Activated CD4-positive, alpha-beta T cell treated with anti-CD3 and anti-CD28 coated beads, Interleukin-2, amount 50 U/mL, for 4 hours (primary cell): ENCODE measurements at places on chromosomes 1 and 21.

DNA sequence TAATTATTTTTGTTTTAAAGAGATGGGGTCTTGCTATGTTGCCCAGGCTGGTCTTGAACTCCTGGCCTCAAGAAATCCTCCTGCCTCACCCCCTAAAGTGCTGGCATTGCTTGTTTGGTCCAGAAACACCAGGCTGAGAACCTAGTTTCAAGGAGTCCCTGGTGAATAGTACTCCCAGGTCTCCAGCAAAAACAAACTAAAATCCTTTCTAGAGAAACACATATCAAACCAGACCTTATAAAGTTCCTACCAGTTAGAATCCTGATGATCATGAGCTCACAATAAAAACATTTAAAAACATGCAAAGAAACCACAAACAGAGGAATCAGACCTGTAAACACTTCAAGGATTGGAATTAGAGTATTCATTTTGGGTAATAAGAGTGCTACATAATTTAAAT lies 34.4 kb upstream of the PADI1 start:
- no peak for DNase-seq

- DNase-seq: no peak
Observed at GRCh38 chr21:29377266-29377665, 78.5 kb downstream of the BACH1 start.

- DNase-seq: no peak
Observed at GRCh38 chr1:169768161-169768560, 26.5 kb downstream of the METTL18 start.

DNA sequence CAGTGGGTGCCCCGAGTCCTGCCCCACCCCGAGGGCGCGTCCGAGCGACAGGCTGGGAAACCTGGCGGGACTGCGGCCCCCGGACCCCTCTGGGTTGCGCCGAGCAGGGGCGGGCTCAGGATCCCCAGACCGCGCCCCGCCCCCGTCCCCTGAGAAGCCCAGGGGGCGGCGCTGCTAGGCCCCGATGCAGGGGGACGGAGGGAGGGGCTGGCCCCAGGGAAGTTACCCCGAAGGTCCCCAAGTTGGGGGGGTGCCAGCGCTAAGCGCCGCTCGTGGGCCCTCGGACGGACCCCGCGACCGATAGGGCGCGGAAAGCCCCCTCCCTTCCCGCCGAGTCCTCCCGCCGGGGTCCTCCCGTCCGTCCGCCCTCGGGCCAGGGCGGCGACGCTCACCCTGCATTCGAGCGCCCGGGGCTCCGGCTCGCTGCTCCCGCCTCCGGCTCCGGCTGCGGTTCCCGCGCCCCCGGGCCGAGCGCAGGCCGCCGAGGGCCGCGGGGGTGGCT lies 414 bp downstream of the GPR153 start:
- no peak for DNase-seq

GRCh38 chr1:23741609-23742008 lies 1.7 kb upstream of the ELOA start:
- no peak for DNase-seq

DNA sequence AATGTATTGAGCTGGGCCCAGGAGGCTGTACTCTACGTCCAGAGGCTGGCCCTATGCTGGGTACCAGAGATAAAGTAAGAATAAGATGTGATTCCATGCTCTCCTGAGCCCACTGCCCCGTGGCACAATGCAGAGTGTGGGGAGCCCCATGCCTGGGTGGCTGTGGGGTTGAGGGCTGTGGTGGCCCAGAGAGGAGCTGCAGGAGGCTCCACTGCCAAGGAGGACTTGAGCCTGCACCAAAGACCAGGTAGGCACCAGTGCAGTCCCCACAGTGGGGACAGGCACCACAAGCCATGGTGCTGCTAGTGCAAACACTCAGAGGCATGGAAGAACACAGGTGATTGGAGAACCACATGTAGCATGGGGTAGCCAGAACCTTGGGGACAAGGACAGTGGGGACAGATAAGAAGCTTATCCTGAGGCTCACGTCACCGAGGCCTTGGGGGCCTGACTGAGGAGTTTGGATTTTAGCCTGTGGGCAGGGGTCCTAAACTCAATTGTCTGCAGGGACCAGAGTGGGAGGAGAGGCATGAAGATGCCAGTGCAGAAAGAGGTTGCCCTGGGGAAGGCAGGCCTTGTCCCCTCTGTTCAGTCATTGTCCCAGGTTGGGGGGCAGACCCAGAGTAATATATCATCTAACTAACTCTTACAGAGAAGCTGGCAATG lies 21.9 kb upstream of the EPS8L3 start:
- DNase-seq: no peak

GRCh38 chr1:35929730-35930592 lies 944 bp upstream of the AGO3 start:
- DNase-seq: peak; percentile 29

GRCh38 chr1:206589206-206589605 lies 23.1 kb downstream of the EIF2D start:
- DNase-seq: no peak

- DNase-seq: no peak
Observed at GRCh38 chr1:169821500-169821899, 26.8 kb upstream of the METTL18 start.

DNA sequence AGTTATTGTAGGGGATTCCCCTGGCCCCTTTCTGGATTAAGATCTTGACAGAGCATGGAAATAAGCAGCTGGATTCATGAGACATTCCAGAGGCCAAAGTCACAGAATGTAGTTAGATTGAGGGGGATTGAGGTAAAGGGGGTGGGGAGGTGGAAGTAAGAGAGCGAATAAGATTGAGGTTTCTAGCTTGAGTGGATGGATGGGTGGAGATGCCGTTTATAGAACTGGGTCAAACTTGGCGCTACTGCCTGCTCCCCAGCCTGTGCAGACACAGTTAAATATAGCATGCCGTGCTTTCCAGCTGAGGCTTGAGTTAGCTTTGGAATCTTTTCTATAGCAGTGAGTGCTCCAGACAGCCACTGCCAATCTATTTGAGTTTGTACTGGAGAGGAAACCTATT lies 85.7 kb downstream of the DYRK1A start:
- DNase-seq: no peak

DNA sequence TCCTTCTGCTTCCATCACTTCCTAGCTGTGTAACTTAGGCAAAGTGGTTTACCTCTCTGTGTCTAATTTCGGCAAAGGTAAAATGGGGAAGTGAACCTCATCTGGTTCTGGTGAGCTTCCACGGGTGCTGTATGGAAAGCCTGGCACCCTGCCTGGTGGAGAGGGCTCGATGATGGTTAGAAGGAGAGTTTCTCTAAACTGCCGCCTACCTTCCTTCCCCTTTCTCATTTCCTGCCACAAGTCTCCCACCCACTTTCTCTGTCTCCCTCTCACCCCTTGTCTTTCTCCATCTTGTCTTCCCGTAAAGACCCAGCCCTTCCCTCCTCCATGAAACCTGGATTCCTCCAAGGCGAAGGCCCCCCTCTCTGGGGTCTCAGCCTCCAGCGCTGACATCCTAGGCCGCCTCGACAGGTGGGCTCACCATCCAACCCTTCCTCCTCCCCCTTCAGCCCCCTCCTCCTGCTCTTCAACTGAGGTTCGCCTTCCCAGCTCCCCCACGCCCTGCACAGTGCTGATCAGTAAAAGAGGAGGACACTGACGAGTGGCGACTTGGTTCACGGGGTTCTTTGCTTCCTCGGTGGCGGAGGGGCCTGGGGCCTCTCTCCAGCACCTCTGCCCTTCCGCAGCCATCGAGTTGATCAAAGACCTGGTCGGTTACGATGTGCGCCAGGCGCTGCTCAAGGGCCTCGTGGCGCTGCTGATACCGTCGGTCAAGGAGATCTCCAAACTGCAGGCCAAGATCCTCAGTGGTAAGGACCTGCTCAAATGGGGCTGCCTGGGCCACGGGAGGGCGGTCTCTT lies 7.3 kb downstream of the RNU5D-1 start:
- DNase-seq: peak; percentile 30

- no peak for DNase-seq
Observed at GRCh38 chr1:1510912-1511532, 940 bp upstream of the ATAD3A start.

- no peak for DNase-seq
Observed at GRCh38 chr1:220458936-220459335, 69.0 kb upstream of the MARK1 start.

- no peak for DNase-seq
Observed at GRCh38 chr1:198696211-198696610, 57.4 kb downstream of the PTPRC start.

GRCh38 chr1:41590331-41590730 lies 105.8 kb upstream of the EDN2 start:
- no peak for DNase-seq

DNA sequence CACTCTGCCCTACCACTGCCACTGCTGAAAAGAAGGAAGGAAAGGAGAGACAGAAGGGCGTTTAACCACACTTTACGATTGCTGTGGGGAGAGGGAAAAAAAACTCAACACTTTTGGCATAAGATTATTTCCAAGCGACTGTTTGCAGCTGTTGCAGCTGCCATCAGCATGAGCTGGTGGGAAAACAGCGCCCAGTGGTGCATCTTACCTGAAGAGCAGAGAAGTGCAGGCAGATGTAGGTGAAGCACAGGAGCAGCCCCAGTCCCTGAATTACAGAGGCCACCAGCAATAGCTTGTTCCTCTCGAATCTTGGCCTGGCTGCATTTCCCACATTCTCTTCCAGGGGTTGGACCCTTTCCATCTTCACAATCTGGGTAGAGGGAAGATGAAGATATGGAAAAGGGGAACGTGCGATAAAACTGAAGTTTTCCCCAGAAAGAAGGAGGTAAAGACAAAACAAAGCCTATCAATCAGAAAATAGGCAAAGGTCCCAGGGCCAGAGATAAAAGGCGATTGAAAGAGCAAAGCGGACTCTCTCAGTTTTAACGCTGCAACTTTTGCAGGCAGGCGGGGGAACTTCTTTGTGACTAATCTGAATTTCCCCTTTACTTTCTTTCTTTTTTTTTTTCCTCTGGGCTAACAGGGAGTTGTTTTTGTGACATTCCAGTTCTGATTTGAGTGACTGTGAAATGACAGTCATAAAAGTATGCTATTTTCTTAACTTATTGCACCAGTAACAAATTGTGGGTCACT lies at the start of gene TNFSF4:
TNFSF4 (minus strand) TSS at position 516 of the 753 bp plus-strand sequence; CDS start at position 361, 155 bp downstream.
- no peak for DNase-seq

- DNase-seq: no peak
Observed at GRCh38 chr21:43015906-43016540, 41.7 kb downstream of the PKNOX1 start.
